ENCODE measurements at places on chromosomes 11 and 22.

- DNase-seq = no peak
Measured at GRCh38 chr11:121476379-121477032, 23.7 kb upstream of the SORL1-AS1 start.

DNA sequence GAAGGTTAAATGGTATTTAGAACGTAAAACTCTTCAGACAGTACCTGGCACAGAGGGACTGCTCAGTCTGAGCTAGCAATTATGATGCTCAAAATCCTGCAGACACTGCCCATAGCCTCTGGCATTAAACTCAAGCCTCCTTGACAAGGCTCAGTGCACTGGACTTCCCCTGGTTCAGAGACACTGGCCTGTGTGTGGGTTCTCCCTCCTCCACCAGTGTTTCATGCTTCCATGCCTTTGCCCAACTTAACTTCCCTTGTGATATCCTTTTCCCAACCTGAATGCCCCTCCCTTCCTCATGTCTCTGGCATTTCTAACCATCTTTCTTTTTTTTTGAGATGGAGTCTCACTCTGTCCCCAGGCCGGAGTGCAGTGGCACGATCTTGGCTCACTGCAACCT is 9.1 kb downstream of the LTBP3 start:
- no peak for DNase-seq

DNA sequence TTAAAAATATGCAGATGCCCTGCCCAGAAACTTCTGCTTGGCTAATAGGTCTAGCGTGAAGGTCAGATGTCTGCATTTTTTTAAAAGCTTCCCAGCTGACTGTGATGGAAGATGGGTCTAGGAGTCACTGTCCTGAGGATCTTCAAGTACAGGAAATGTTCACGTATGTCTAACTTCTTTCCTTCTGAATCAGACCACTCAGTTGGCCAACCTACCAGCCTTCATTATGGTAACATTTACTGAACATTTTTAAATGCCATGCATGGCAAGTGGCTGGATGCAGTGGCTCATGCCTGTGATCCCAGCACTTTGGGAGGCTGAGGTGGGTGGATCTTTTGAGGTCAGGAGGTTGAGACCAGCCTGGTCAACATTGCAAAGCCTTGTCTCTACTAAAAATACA is 1.1 kb upstream of the PRG2 start:
- no peak for DNase-seq

DNA sequence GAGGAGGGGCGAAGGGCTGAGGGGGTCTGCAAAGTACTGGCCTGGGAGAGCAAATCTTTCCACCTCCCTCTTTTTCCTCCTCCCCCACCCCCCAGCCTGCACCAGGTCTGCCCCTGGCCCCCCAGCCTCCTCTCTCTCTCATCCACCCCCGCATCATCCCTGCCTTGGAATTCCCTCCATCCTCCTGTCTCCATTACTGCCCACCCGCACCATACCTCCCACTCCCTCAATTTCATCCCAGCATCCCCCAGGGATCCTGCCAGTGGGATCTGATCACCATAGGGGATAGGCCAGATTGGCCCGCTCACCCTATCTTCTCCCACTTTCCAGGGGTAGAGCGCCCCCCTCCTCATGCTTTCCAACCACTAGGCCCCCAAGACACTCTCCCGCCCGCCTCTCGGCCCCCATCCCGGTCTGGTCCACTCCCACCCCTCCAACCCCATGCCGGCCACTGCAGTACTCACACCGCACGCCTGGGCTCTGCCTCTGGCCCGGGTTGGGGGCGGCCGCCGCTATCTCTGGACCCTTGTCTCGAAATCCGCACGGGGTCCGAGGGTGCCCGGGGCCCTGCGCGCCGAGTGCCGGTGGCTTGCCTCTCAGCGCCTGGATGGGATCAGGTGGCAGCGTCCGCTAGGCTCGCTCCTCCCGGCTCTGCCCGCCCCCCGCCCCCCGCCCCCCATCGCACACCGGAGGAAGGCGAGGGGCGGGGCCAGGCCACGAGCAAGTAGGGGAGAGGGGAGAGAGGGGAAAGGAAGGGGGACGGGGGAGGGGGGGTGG is at the start of gene GAL3ST3:
Gene GAL3ST3 (minus strand): TSS at position 615 of the 777 bp plus-strand sequence. CDS start 3,746 bp downstream, outside the sequence.
- no peak for DNase-seq

- no peak for DNase-seq
Measured at GRCh38 chr11:36463781-36464180, 46.3 kb downstream of the TRAF6 start.

DNA sequence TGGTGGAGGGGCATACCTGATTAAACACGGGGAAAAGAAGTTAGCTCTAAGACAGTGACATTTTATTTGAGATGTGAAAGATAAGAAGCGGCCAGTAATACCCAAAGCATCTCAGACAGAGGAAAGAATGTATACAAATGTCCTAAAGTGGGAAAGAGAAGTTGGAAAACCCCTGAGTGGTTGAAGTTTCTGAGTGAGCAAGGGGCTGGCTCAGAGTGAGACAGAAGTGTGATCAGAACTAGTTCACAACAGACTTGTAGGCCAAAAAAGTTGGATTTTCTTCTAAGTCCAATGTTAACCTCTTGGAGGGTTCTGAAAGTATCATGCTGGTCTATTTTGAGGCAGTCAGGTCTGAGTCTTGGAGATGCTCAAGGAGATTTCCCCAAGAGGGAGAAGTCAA is 608.7 kb downstream of the SOX6 start:
- no peak for DNase-seq

DNA sequence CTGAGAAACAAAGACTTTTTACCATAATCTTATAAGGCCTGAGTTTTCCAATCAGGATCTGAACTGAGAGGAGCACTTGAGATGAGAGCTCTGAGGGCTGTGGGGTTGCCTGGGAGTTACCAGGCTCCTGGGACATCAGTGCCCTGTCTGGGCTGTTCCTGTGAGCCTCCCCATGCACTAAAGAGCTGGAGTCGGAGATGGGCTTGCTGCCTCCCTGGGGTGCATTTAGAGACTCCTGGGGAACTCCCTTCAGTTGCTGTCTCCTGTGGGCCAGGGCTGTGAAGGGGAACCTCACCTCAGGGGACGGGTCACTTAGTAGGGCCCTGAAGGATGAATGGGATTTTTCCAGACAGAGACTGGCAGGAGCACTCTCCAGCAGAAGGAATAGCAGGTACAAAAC is 33.3 kb downstream of the KCNC1 start:
- DNase-seq = no peak

- DNase-seq = no peak
Measured at GRCh38 chr11:27468209-27468994, 4.2 kb downstream of the LGR4 start.

GRCh38 chr11:120222916-120223315 is 12.1 kb downstream of the OAF start:
- no peak for DNase-seq

DNA sequence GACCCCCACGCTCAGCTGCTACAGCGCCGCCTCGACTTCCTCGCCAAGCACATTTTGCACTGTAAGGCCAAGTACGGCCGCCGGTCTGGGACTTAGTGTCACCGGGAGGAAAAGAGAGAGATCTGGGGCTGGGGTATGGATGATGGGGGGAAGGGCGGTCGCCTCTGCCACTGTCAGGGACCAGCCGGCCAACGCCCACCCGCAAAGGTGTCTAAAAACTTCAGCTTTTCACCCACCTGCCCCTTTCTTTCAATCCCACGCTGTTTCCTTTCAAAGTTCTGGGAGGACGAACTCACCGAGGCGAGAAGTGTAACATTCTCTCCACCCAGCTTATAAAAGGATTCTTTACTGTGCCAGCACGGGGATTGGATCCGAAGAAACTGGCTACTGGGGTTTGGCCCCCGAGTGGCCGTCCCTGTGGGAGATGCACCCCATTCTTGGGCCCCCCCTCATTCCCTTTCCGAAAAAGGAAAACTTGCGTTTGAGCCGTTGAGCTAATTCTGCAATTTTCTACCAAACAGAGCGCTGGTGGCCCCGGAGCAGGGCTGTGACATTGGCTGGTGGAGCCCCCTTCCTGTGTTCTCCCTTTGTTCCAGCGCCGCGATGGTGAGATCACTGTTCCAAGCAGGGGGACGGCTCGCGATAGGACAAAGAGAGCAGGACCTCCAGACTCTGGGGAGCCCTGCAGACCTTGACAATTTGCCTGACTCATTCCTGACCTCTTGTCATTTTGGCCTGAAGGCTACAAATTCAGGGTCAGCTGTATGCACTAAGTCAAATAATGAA is 1.8 kb downstream of the FJX1 start:
- no peak for DNase-seq

- DNase-seq = no peak
Measured at GRCh38 chr11:119782006-119782738, 53.2 kb upstream of the NECTIN1 start.

GRCh38 chr11:28169816-28170215 is 61.6 kb downstream of the METTL15 start:
- no peak for DNase-seq

DNA sequence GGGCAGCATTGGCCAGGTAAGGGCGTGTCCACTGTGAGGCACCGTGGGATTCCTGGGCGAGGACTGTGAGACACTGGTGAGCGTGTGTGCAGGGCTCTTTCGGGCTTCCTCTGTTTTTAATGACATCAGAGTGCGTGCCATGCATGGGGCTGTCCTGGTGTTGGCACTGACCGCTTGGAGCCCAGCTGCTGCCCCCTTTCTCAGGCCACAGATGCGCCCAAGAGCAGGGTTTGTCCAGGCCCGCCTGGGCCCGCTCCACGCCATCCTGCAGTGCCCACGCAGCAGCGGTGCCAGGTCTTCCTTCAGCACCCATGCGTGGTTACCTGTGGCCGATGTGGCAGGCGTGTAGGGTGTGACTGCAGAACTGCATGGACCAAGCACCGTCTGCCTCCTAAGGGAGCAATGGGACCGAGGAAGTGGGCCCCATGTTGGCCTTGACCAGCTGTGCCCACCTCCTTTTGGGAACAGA is 72.3 kb upstream of the SEPTIN5 start:
- DNase-seq = no peak

- DNase-seq = peak; percentile 7
Measured at GRCh38 chr11:77191823-77192495, 63.9 kb downstream of the MYO7A start.

GRCh38 chr22:24247011-24247507 is 2.2 kb upstream of the GGT5 start:
- no peak for DNase-seq

DNA sequence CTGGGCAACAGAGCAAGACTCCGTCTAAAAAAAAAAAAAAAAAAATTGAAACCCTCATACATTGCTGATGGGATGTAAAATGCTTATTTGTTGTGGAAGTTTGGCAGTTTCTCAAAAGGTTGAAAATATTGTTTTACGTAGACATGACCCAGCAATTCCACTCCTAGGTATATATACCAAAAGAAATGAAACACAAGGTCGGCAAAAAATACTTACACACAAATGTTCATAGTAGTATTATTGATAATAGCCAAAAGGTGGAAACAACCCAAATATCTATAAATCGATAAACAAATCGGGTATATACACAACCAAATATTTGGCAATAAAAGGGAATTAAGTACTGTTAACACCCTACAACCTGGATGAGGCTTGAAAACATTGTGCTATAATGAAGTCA is 5.1 kb upstream of the ZNF143 start:
- DNase-seq = no peak

DNA sequence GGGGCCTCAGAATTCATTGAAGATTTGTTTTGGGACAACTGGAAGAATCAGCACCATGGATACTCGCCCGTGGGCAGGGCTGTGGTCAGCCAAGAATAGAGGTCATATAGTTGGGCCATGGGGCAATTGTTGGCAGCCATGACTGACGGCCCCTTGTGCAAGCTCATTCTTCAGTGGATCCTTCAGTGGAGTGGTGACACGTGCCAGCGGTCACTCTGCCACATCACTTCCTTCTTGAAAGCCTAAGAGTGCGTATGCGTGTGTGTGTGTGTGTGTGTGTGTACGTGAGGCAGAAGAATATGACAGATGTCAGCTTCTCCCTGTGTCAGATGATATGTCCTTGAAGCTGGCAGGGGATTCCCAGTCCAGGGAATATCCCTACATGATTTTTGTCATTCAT is 1.8 kb upstream of the IL18BP start:
- no peak for DNase-seq

DNA sequence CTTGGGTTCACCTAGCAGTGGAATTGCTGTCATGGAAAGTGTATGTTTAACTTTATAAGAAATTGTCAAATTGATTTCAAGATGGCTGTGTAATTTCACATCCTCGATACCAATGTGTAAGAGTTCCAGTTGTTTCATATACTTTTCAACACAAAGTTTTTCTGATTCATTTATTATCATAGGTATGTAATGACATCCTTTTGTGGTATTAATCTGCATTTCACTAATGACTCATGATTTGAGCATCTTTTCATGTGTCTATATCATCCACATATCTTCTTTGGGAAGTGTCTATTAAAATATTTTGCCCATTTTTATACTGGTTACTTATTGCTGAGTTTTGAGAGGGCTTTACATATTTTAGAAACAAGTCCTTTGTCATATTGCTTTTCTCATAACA is 17.0 kb upstream of the GLYATL1B start:
- no peak for DNase-seq

GRCh38 chr11:68761801-68762200 is 10.5 kb upstream of the TESMIN start:
- DNase-seq = no peak

GRCh38 chr11:68355471-68355870 is 43.1 kb downstream of the LRP5 start:
- DNase-seq = no peak

- DNase-seq = no peak
Measured at GRCh38 chr11:108122166-108122628, 830 bp downstream of the ACAT1 start.

- no peak for DNase-seq
Measured at GRCh38 chr22:19870153-19871022, 15.7 kb upstream of the GNB1L start.

GRCh38 chr11:94665116-94665659 is 98.0 kb downstream of the PIWIL4 start:
- DNase-seq = no peak
